EL (cell line): ENCODE measurements at places on chromosomes 3 and 15.

GRCh38 chr3:163327086-163327485, 1751.2 kb downstream of the SI start:
- DNase-seq = no peak

GRCh38 chr3:70855149-70855548, 542.7 kb upstream of the MDFIC2 start:
- no peak for DNase-seq

GRCh38 chr15:70704166-70704565, 59.2 kb downstream of the UACA start:
- DNase-seq = no peak

- peak; percentile 62 for DNase-seq
Observed at GRCh38 chr15:75452865-75453702, 1.6 kb upstream of the SIN3A start.

- no peak for DNase-seq
Observed at GRCh38 chr3:129106866-129107565, 14.6 kb downstream of the RAB43 start.

DNA sequence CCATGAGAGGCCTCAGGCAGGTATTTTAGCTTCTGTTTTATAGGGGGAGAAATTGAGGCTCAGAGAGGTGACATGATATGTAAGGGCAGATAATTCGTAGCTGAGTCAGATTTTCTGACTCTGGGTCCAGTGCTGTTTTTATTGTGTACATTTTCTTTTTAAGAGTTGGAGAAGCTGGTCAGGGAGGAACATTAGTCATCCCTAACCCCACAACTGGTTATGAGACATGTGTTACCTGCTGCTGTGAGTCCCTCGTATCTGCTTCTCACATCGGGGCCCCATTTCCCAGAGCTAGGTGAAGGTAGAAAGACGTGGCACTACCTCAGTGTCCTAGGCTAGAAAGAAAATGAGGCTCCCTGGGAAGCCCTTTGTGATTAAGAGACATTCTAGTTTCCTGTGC, 28.6 kb downstream of the GALNT15 start:
- DNase-seq = peak; percentile 74

DNA sequence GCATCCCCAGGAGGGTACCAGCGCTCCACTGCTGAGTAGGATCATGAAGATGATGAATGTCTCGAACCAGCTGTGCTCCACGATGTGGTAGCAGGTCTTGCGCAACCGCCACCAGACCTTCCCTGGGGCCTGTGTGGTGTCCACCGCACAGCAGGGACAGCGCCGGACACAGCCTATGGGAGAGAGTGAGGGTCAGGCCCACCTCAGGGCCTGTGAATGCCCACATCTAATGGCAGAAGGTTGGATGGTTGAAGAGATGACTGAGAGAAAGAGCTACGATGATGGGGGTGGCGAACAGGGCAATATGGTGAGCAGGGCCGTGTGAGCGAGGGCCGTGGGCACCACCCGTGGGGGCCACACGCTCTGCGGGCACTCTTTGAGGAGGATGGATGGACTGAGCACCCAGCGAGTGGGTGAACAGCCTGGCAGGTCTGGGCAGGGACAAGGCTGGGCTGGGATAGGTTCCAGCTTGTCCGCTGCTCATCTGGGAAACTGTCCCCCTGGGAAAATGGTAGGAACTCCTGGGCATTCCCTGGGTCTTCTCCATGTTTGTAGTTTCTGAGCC, 74.1 kb downstream of the SCN5A start:
- DNase-seq = no peak

DNA sequence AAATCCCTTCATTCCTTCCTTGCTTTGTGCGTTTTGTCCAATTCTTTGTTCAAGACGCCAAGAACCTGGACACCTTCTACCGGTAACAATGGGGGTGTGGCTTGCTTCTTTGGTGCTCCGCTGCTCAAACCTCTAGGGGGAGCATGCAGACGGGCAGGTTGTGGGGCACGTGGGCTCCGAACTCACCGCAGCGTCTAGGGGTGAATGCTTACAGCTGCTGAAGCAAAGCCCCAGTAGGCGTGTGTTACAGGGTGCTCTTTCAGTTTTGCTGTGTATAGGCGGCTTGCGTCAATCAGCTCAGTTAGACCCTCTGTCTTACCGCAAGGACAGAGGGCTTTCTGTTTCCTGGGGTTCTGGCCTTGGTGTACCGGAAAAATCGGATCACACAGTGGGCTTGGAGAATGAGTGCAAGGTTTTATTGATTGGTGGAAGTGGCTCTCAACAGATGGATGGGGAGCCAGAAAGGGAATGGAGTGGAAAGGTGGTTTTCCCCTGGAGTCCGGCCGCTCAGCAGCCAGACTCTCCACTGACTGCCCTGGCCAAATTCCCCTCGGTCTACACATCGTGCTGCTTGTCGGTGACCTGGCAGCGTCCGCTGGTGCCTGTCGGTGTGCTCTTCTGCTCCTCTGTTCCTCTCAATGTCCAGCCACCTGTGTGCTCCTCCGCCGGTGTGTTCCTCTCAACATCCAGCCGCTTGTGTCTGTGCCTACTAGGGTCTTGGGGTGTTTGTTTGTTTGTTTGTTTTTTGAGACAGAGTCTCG, 1.2 kb upstream of the LRRC34 start:
- DNase-seq = peak; percentile 8

DNA sequence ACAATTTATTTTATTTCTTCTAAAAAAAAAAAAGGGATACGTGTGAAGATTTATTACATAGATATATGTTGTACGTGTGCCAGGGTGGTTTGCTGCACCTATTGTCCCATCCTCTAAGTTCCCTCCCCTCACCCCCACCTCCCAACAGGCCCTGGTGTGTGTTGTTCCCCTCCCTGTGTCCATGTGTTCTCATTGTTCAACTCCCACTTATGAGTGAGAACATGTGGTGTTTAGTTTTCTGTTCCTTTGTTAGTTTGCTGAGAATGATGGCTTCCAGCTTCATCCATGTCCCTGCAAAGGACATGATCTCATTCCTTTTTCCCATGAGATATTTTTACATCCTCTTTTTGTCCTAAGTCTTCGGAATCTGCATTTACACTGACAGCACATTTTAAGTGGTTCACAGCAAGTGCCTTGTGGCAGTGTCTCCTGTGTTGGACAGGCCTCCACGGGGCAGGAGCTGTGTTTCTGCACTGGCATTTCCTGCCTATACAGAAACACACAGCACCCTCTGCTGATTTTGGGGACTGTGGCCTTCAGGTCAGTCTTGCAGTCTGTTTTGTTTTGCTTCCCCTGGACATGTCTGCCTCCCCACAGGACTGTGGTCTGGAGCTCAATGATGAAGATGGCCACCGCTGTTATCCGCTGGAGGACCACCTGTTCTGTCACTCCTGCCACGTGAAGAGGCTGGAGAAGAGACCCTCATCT, 12.7 kb upstream of the SACM1L start:
- DNase-seq = peak; percentile 30

DNA sequence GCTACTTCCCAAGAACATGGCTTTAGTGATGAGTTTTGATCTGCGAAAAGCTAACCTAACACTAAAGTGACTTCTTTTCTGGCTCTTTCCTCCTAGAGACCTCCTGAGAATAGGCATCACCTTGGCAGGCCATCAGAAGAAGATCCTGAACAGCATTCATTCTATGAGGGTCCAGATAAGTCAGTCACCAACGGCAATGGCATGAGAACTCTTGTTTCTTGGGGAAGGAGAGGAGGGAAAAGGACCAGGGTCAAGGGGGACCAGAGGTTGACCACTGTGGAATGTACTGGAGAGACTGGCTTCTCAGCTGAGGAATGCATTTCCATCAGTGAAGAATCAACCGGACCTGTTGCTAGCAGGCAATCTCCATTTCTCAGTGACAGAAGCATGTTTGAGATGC, 463.9 kb downstream of the EPHB1 start:
- no peak for DNase-seq

GRCh38 chr3:24336101-24336500, 158.5 kb downstream of the THRB start:
- no peak for DNase-seq

GRCh38 chr3:58693940-58694850, 27.6 kb upstream of the FAM3D start:
- DNase-seq = no peak

GRCh38 chr15:49815950-49816349, 195.1 kb downstream of the DTWD1 start:
- DNase-seq = peak; percentile 89

- DNase-seq = no peak
Observed at GRCh38 chr3:184349563-184350470, 11.6 kb downstream of the CLCN2 start.

GRCh38 chr15:101295607-101296161, 636 bp upstream of the SNRPA1 start:
- no peak for DNase-seq

GRCh38 chr15:78680431-78681075, 39.5 kb upstream of the CHRNB4 start:
- no peak for DNase-seq

DNA sequence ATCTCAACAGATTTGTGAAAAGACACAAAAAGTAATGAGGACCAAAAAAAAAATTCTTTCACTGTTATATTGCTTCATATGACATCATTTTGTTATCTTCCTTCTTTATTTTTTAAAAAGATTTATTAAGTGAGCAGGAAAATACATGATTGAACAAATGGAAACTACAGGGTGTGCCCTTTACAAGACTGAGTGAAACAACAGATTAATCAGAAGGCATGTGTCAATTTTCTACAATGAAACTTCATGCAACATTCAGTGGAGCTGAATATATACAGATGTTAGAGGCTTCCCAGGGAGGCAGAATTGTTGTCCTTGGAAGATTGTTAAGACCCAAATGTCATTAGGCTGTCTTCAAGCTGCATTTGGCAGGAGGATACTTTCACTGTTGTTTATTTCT, 28.4 kb upstream of the SLC2A2 start:
- no peak for DNase-seq

- peak; percentile 52 for DNase-seq
Observed at GRCh38 chr3:128499724-128500275, 6.8 kb upstream of the GATA2 start.

GRCh38 chr3:5264896-5265770, 77.6 kb downstream of the EDEM1 start:
- no peak for DNase-seq

- DNase-seq = no peak
Observed at GRCh38 chr15:68791431-68792283, 29.0 kb downstream of the ANP32A start.

GRCh38 chr3:64063207-64063982, 40.1 kb upstream of the PSMD6 start:
- no peak for DNase-seq

DNA sequence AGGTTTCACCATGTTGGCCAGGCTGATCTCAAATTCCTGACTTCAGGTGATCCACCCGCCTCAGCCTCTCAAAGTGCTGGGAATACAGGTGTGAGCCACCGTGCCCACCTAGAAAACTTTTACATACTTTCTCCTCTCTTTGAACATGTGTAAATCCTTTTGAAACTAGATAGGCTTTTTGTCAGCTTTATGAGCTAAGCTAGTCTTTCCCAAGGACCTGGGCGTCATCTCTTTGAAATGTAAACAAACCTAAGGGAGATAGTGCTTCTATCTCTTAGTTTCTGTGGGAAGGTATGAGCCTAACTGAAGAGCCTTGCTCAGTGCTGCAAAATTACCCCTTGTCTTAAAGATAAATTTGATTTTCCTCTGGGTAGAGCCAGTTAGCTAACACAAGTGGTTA, 4.8 kb downstream of the CX3CR1 start:
- DNase-seq = peak; percentile 31

GRCh38 chr3:26589678-26590077, 32.9 kb upstream of the LRRC3B start:
- no peak for DNase-seq

GRCh38 chr3:179000144-179000543, 71.5 kb downstream of the ZMAT3 start:
- peak; percentile 12 for DNase-seq

DNA sequence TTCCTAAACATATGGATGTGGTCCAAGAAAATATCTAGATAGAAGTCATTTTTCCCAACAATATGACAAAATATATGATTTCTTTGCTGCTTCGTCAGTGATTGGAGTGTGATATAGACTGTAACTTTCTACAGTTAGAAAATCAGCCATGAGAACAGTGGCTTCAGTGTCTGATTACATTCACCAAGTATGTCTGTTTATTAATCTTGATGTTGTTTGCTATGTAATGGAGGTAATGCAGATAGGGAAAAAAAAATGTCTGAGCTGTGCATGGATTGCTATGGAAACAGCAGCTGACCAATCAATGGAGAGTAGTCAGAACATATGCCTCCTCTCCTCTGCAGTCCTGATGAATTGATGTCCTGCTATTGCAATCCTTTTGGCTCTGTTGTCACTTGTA, 72.3 kb upstream of the GAP43 start:
- DNase-seq = no peak

DNA sequence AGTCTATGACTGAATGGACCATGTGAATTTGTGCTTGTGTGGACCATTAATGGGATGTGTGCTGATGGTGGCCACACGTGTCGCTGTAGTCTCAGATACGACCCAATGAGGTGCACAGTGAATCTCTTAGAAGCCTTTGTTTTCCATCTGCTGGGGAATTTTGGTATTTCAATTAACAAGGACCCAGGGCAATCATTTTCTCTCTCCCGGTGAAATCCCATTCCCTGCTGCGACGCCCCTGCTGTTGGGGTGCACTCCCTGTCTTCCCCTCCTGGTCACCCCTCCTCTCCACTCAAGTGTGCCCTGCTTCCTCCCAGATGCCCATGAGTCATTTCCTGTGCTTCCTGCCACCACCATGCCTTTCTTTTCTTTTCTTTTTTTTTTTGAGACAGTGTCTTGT, 32.7 kb downstream of the EBLN2 start:
- peak; percentile 56 for DNase-seq

- peak; percentile 93 for DNase-seq
Observed at GRCh38 chr3:45064512-45065372, 38.6 kb downstream of the CLEC3B start.

DNA sequence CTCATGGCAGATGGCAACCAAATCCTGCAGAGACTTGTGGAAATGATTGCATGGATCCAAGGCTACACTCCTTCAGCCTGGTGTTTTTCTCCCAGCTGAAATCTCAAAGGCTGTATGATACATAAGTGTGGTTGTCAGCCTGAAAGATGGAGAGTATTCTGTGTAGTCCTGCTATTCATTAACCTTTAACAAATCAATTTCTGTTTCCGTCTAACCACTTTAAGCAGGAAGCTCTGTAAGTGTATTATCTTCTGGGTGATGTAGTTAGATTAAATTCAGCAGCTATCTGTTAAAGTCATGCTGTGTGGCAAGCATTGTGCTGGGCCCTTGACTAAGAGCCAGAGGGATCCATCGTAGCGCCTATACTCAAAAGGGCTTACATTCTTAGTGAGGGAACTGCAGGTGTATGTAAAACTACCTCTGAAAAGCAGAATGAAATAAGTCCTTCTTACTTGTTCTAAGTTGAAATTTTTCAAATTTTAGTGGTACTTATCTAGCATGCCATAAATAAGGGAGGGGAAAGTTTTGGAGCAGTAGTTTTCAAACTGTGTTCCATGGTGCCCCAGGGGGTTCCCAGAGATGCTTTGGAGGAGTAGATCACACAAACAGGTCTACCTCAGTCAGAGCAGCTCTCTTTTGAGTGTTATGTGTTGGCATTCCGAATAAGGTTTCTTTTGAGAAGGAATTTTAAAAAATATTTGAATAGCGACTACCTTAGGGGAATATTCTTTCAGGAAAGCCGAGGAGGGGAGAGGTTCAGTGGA, 28.9 kb downstream of the HACD3 start:
- no peak for DNase-seq

GRCh38 chr15:73142802-73143762, 90.8 kb downstream of the NEO1 start:
- DNase-seq = no peak
